ENCODE measurements at places on chromosomes 3 and 15. TPM values are rescaled to one million over a fixed set of nuclear protein-coding genes. Genes with fewer than 3 reads are reported as not detected.

Gene MFN1
- 22.6 TPM for total RNA-seq

Gene RAP2B
- 21.2 TPM for total RNA-seq

Gene CYP11A1
- total RNA-seq = 0.81 TPM

Gene CMTM6
- 32.6 TPM for total RNA-seq

Gene DENND4A
- total RNA-seq = 14.0 TPM

Gene NEK10
- 4.4 TPM for total RNA-seq

Gene CCDC71
- 27.9 TPM for total RNA-seq

Gene GOLGA8J
- not detected for total RNA-seq

Gene FGD5
- total RNA-seq = 5.6 TPM

Measured in cardiac ventricle fibroblast (primary cell).